ENCODE measurements at places on chromosomes 5 and 9.
A peak's percentile ranks its signal among the peaks of the same experiment; 100 is the strongest.

- no peak for DNase-seq
Observed at GRCh38 chr5:108025957-108026356, 355.2 kb upstream of the EFNA5 start.

GRCh38 chr5:25345240-25345771 is 700.5 kb upstream of the CDH10 start:
- DNase-seq, result no peak

GRCh38 chr9:112631313-112632070 is 86.4 kb downstream of the INIP start:
- peak; percentile 64 for DNase-seq

- DNase-seq, result no peak
Observed at GRCh38 chr5:160513485-160513884, 91.8 kb downstream of the PTTG1 start.

DNA sequence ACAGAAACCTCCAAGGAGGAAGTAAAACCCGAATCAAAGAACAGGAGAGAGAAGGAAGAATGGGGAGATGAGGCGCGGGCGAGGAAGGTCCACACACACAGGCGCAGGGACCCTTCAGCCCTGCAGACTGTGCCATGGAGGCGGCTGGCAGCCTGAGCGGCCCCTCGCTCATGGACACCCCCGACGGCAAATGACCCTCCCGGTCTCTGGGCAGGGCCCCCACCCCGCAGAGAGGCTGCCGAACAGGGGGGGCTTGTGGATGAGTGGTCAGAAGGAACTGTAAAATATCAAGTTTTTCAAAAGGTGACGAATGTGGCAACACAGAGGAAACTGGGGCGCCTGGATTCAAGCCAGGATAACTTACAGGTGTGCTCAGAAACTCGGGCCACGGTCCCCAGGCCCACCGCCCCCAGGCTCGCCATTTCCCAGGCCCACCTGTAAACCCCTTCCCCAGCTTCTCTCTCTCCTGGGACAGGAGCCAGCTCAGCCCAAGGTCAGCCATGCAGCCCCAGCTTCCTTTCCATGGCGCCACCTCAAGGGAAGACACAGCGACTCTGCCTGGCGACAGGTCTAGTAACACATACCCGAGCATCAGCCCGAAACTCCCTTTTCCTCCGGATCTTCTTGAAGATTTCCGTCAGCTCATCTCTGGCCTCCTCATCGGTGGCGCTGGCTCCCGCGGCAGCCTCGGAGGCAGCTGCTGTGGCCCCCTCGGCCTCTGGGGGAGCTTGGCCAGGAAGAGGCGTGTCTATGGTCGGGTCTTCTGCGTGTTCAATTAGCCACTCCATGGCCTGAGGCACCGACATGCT is 16.5 kb downstream of the UBAC1 start:
- no peak for DNase-seq

GRCh38 chr5:76791461-76791860 is 27.4 kb upstream of the F2RL1 start:
- no peak for DNase-seq

Measured in HL-60 (cell line).